ENCODE measurements at places on chromosomes 5 and 9. TPM values are rescaled to one million over a fixed set of nuclear protein-coding genes. Genes with fewer than 3 reads are reported as not detected.

GRCh38 chr5:8865686-8866374 is 680.0 kb downstream of the SEMA5A start:
- no peaks in the 10 kb centered on the region for H3K36me3 ChIP-seq
- H3K4me1 ChIP-seq = no peaks in the 10 kb centered on the region
- H3K27me3 ChIP-seq = no peaks in the 10 kb centered on the region
- no peak overlapping the region for H3K27ac ChIP-seq

DNA sequence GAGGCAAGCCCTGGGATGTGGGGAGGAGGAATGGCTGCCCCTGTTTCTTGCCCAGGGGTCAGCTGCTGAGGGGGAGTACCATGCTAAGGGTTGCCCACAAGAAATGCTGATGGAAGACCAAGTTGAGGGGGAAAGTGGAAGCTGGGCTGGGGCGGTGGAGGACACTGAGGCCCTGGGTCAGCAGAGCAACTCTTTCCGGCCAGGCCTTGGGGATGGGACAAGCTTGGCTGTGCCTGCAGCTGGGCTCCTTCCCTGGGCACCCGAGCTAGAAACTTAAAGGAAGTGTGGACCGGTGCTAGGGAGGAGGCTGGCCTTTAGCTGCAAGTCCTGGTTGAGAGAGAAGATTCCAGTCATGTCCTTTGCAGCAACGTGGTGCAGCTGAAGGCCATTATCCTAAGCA is 22.7 kb downstream of the CSF1R start:
- H3K4me3 ChIP-seq = no peak overlapping the region
- no peaks in the 10 kb centered on the region for H3K4me1 ChIP-seq
- no peak overlapping the region for H3K27ac ChIP-seq
- no peaks in the 10 kb centered on the region for H3K36me3 ChIP-seq

Gene FOXD1
- not detected for polyA plus RNA-seq

Gene TAF11L5
- polyA plus RNA-seq = not detected

- no peak overlapping the region for H3K4me3 ChIP-seq
- no peaks in the 10 kb centered on the region for H3K36me3 ChIP-seq
- H3K27ac ChIP-seq = no peak overlapping the region
- DNase-seq = no peak
Measured at GRCh38 chr5:111606194-111606593, 93.9 kb upstream of the STARD4 start.

DNA sequence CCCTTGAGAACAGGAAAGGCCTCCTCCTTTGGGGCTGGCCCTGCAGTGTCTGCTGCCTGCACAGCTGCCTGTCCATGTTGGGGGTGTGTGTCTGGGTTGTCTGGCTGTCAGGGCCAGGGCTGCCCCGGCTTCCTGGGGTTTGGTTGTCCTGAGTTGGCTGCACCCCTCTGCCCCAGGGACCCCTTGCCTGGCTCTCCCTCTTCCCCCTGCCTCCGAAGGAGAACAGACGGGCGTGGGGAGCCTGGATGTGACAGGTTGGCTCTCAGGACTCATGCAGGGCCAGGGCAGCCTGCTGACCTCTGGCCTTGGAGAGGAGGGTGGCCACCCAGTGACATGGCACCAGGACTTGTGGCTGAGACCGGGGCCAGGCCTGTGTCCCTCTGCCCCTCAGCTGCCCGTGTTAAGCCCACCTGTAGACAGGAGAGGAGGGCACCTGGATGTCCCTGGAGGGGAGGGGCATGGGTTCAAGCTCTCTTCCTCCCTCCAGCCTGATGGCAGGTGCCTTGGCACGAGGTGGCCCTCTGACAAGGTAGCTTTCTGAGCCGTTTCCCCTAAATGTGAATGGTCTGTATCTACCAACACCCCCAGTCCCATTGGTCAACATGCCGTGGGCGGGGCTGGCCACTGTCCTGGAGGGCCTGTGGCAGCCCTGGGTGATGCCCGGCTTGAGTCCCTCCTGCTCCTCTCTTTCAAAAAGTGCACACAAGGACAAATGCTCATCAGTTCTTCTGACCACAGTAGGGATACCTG is 34.9 kb downstream of the WNK2 start:
- peaks cover 5% of the 10 kb centered on the region for H3K36me3 ChIP-seq
- H3K27me3 ChIP-seq = peaks cover 5% of the 10 kb centered on the region
- no peak overlapping the region for H3K27ac ChIP-seq
- H3K4me3 ChIP-seq = no peak overlapping the region
- H3K4me1 ChIP-seq = no peaks in the 10 kb centered on the region
- DNase-seq = no peak

DNA sequence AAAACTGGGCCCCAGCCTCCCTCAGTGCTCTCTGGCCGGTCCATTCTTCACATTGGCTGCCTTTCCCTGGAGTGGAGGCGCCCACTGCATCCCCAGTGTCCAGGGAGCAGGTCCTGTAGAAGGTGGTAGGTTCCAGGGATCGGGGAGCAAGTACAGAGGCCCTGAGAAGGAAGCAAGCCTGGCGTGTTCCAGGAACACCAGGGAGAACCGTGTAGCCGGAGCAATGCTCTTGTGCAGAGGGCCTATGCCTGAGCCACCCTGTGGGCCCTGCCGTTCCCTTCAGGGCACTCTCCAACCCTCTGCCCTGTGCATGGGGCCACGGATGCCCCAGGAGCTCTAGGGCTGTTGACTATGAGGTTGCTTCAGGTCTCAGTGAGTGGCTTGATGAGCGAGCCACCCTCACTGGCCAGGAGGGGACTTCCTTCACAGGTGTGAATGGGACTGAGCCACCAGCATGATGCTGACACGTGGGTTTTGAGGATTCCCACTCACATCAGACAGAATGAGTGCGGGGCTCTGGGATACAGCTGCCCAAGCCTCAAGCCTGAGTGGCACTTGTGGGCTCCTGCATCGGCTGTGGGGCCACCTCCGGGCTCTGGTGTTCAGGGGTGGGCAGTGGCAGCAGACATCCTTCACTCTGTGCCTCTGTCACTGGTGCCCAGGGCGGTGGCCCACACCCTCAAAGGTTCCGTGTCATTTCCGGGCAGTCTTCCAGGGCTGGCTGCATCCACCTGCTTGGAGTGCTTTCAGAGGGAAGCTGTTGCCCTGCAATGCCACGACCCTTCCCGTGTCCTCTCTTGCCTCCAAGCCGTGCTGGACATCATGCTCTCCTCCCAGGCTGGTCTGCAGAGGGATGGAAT is 54.4 kb downstream of the ADAMTS2 start:
- H3K4me3 ChIP-seq = no peak overlapping the region
- H3K27me3 ChIP-seq = no peaks in the 10 kb centered on the region
- no peaks in the 10 kb centered on the region for H3K4me1 ChIP-seq
- no peak overlapping the region for H3K27ac ChIP-seq
- no peaks in the 10 kb centered on the region for H3K36me3 ChIP-seq

- peaks cover 3% of the 10 kb centered on the region for H3K27me3 ChIP-seq
- no peaks in the 10 kb centered on the region for H3K36me3 ChIP-seq
- H3K4me3 ChIP-seq = no peak overlapping the region
Measured at GRCh38 chr5:156119692-156120091, 207.3 kb upstream of the SGCD start.

DNA sequence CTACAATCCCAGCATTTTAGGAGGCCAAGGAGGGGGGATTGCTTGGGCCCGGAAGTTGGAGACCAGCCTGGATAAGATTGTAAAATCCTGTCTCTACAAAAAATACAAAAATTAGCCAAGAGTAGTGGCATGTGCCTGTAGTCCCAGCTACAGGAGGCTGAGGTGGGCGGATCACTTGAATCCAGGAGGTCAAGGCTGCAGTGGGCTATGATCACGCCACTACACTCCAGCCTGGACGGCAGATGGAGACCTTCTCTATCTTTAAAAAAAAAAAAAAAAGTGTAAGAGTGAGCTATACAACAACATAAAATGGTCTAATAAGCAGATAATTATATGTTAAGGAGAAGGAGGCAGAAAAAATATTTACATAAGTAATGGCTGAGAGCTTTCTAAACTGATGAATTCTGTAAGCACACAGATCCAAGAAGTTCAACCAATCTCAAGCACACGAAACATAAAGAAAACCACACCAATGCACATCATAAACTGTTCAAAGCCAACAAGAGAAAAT is 23.0 kb downstream of the CDC14B start:
- no peak overlapping the region for H3K4me3 ChIP-seq
- H3K4me1 ChIP-seq = no peaks in the 10 kb centered on the region
- DNase-seq = no peak
- no peaks in the 10 kb centered on the region for H3K36me3 ChIP-seq

DNA sequence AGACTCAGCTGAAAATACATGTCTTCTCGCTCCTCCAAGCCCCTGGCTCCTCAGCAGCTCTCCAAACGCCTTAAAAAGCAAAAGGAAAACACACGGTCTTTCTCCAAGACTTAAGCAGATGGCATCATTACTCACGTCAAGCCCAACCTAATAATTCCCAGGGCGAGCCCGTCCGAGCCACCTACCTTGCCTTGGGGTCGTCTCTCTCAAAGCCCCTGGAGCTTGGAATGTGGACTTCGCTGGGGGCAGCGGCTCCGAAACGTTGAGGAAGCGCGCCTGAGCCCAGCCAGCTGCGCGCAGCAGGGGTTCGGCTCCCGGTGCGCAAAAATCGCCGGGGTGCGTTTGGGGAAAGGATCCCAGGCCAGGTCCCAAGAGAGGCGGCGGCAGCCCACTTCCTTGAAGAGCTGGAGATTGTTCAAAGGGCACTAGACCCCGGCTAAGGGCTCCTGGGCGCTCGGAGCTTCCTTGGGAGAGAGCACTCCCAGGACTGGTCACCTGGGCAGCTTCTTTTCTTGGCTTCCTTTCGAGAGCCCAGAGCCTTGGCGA is 395 bp downstream of the DRD1 start:
- no peak for DNase-seq
- peaks cover 14% of the 10 kb centered on the region for H3K27me3 ChIP-seq
- no peak overlapping the region for H3K27ac ChIP-seq

- peaks cover 6% of the 10 kb centered on the region for H3K4me1 ChIP-seq
- no peaks in the 10 kb centered on the region for H3K36me3 ChIP-seq
- no peak for DNase-seq
- no peak overlapping the region for H3K27ac ChIP-seq
- H3K27me3 ChIP-seq = no peaks in the 10 kb centered on the region
- no peak overlapping the region for H3K4me3 ChIP-seq
Measured at GRCh38 chr9:125906144-125906543, 159.0 kb downstream of the PBX3 start.

DNA sequence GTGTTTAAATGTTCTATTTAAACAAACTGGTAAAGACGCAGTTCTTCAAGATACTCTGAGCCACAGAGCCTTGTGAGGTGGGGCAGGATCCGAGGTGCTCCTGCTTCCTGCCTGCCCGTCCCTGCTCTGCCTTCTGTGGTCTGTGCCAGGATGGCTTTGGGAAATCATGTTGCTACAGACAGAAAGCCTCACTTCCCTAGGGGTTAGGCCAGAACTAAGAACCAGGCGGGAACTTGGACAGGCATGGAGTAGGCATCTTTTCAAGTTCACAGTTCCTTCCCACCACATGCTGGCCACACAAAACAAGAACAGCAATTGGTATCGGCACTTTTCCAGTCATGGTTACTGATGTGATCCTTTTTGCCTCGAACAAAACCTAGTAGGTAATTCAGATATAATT is 67.7 kb upstream of the SPOCK1 start:
- no peak for DNase-seq
- peaks cover 9% of the 10 kb centered on the region for H3K27me3 ChIP-seq
- H3K4me3 ChIP-seq = no peak overlapping the region
- H3K27ac ChIP-seq = no peak overlapping the region
- no peaks in the 10 kb centered on the region for H3K36me3 ChIP-seq

GRCh38 chr9:105318729-105319191 is 74.3 kb downstream of the SLC44A1 start:
- H3K4me1 ChIP-seq = no peaks in the 10 kb centered on the region
- DNase-seq = no peak
- no peak overlapping the region for H3K27ac ChIP-seq
- no peak overlapping the region for H3K4me3 ChIP-seq

Gene IFNA14
- not detected for polyA plus RNA-seq

DNA sequence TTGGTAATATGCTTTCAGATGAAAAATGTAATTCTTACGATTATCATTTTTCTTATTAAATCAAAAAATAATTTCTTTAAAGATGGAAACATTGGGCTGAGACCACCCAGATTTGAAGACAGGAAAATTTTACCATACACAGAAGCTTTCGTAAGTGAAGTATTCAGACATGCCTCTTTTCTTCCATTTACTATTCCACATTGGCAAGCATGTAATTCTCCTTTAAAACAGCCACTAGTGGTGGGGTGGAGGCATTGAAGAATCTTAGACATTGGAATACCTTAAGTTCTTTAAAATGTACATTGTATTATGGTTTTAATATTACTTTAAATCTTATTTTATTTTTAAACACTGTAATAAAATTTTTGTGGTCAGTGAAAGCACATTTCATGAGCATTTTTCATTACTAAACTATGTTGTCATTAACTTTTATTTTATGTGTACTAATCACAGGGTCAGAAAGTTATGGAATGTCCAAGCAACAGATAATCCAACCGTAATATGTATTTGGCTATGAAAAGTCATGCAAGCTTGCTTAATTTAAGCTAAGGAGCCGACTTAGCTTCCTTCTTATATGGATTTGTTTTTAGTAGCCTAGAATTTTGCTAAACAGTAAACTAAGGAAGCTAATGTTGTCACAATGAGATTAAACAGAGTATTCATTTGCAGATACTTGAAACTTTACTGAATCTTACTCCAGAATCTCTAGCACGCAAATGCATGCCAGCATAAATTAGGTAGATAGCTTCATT is 97.4 kb upstream of the ALDH1A1 start:
- H3K36me3 ChIP-seq = no peaks in the 10 kb centered on the region
- no peak overlapping the region for H3K4me3 ChIP-seq
- H3K27me3 ChIP-seq = peaks cover 5% of the 10 kb centered on the region
- no peak for DNase-seq
- H3K27ac ChIP-seq = no peak overlapping the region
- no peaks in the 10 kb centered on the region for H3K4me1 ChIP-seq

DNA sequence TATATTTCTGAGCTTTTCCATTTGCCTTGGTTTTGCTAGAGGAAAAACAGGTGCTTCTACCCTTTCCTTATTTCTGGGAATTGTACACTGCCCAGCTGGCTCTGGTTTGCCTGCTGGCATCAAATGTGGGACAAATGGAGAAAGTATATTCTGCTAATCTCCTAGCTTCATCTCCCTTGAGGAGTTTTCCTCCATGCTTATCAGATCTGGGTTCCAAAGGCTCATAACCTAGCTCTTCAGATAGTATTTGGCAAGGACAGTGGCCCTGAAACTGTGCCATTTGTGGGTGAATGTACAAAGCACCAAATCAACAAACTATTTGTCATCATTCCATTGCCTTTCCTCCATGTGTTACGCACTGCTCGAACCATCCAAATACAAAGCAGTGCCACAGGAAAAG is 16.2 kb downstream of the PRLR start:
- no peaks in the 10 kb centered on the region for H3K36me3 ChIP-seq
- H3K27ac ChIP-seq = no peak overlapping the region
- H3K4me3 ChIP-seq = no peak overlapping the region
- no peak for DNase-seq

- peaks cover 4% of the 10 kb centered on the region for H3K27me3 ChIP-seq
- H3K36me3 ChIP-seq = no peaks in the 10 kb centered on the region
- no peak for DNase-seq
Measured at GRCh38 chr9:137985637-137986071, 108.1 kb downstream of the CACNA1B start.

Gene DMRT1
- polyA plus RNA-seq = not detected

Gene FOXD4
- not detected for polyA plus RNA-seq

Gene OTULINL
- polyA plus RNA-seq = 47.1 TPM

Gene OGN
- polyA plus RNA-seq = not detected

GRCh38 chr5:93053825-93054224 is 527.2 kb downstream of the NR2F1-AS1 start:
- H3K4me1 ChIP-seq = no peaks in the 10 kb centered on the region
- H3K4me3 ChIP-seq = no peak overlapping the region
- H3K27me3 ChIP-seq = peaks cover 1% of the 10 kb centered on the region
- DNase-seq = no peak
- H3K27ac ChIP-seq = no peak overlapping the region

- peaks cover 10% of the 10 kb centered on the region for H3K36me3 ChIP-seq
- peak overlapping the region; percentile 63 for H3K4me3 ChIP-seq
- no peak for DNase-seq
- H3K4me1 ChIP-seq = peaks cover 80% of the 10 kb centered on the region
Measured at GRCh38 chr9:91415290-91415689, 8.3 kb downstream of the NFIL3 start.
